Stimulated activated CD8-positive, alpha-beta memory T cell treated with anti-CD3 and anti-CD28 coated beads, Interleukin-15, amount 100 ng/mL, for 48 hours (primary cell): ENCODE measurements at places on chromosomes 6 and 20.

GRCh38 chr6:64505312-64505711 is 869.7 kb downstream of the PHF3 start:
- DNase-seq, result no peak

- DNase-seq, result no peak
These were observed 124.6 kb downstream of the CDH4 start for GRCh38 chr20:61376541-61377240.

DNA sequence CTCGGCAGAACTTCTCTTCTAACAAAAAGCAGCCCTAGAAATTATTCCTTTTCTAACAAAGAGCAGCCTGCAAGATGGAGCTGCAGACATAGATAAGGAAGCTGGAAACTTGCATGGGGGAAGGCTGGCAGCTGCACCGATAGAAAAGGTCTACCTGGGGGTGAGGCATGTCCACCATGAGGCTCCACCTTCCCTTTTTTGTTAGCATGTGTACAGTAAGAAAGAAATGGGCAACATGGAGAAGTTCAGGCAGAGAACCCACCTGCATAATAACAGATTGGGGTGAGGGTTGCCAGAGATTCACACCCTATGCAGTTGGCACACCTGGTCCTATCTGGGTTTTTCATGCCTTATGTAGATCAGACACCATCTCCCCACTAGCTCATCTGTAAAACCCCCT is 25.4 kb downstream of the ZNF311 start:
- DNase-seq, result no peak

GRCh38 chr6:50585441-50586330 is 127.6 kb upstream of the TFAP2D start:
- no peak for DNase-seq
